Stimulated activated CD4-positive, alpha-beta T cell treated with anti-CD3 and anti-CD28 coated beads, Interleukin-1b, Interleukin-23, amount 100 ng/mL, for 1 hour (primary cell): ENCODE measurements at places on chromosomes 5 and 9.

- DNase-seq = no peak
These were observed 5.5 kb downstream of the GGTA1 start for GRCh38 chr9:121494192-121494591.

- no peak for DNase-seq
These were observed 22.0 kb upstream of the TGFBI start for GRCh38 chr5:136006761-136007251.

- DNase-seq = no peak
These were observed 37.0 kb downstream of the CXXC5 start for GRCh38 chr5:139684881-139685749.

DNA sequence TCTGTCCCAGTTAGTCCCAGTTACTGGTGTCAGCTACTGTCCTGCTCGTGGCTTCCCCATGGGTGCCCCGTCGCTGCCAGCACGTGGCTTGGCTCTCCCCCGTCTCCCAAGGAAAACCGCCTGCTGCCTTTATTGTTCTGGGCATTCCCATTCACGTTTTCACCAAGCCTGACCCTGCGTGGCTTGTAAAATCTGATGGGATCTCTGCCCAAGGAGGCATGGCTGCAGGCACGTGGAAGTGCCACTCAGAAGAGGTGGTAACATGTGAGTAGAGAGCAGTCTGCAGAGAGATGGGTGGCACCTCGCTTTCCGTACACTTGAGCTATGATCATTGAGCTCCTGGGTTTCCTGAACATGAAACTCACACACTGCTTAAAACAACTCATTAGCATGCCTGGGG lies 429.2 kb upstream of the KLF4 start:
- no peak for DNase-seq

DNA sequence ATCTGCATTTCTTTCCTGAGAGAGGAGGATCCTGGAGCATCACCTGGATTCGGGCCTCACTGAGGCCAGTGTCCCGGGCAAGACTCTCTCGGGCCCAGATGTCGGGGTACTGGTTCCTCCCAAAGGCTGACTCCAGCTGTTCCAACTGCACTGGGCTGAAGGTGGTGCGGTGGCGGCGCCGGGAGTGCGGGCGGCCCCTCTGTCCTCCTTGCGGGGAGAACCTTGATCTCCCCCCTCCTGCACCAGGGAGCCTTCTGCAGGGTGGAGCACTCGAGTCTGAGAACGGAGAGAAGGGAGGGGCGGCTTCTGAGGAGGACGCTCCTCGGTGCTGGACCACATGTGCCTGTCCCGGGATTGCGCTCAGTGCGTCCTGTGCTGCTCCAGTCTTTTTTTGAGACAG lies 2.0 kb downstream of the PROP1 start:
- DNase-seq = no peak

DNA sequence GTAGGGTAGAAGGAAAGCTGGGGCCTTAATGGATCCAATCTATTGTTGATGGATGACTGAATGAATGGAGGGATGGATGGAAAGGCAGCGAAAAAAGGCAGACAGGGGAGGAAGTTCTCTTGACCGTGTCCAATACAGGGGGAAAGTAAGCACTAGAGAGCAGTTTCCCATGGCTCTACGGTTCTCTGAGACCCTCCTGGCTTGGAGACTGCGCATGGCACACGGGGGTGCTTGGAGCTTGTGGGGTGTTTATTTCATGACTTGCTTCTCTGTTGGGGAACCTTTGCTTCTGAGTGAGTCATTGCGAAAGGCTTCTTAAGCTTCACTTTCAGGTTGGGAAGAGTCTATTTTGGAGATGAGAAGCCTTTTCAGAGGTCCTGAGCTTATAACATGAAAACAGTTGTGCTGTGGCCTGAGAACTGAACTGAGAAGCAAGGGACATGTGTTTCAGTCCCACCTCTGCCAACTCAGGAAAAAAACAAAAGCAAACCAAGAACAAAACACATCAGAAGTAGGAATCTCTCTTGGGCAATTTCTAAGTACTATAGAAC lies 12.8 kb upstream of the TEX48 start:
- DNase-seq = no peak

DNA sequence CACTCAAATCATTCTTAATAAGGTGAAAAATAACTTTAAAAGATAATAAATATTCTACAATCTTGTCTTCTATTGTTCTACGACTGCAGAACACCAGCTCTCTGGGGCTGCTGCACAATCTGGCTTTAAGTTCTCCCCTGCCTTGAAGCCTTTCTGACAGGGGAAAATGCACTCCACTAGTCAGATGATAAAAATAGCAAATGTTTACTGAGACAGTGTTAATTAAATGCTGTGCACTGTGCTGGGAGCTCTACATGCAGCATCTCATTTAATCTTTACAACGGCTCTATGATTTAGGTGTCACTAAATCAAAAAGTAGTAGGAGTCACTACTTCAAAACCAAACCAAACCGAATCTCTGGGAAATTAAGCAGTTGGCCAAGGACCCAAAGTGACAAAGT lies 132.7 kb downstream of the SLIT3 start:
- DNase-seq = no peak
